GM13977 (cell line): ENCODE measurements at places on chromosomes 5 and 9.

DNA sequence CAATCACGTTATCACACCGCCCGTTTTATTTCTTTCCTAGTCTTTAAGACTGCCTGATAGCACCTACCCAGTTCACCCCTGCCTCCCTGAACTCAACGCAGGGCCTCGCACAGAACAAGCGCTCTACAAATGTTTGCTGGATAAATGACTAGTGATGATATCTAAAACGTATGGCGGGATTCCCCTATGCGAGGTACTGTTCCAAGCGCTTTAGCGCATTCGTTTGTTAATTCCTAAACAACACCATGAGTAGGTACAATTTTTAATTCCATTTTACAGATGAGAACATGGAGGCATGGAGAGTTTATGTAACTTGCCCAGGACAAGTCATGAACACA, 6.6 kb downstream of the POU4F3 start:
- no peak for DNase-seq

DNA sequence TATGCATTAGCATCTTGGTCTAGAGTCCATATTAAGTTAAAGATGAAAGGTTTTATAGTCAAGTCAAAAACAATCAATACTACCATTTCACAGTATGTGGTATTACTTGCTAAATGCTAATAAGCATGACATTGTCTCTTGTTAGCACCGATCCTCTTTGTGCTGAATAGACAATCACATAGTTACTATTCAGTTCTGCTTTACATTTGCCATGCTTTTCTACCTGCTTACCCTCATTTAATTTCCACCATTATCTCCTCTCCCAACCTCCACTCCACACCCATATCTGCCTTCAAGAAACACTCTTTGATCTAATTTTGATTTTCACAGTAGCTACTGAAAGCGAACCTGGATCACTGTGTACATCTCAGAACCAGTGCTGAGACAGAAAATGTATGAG, 16.8 kb downstream of the MEGF9 start:
- DNase-seq: no peak

DNA sequence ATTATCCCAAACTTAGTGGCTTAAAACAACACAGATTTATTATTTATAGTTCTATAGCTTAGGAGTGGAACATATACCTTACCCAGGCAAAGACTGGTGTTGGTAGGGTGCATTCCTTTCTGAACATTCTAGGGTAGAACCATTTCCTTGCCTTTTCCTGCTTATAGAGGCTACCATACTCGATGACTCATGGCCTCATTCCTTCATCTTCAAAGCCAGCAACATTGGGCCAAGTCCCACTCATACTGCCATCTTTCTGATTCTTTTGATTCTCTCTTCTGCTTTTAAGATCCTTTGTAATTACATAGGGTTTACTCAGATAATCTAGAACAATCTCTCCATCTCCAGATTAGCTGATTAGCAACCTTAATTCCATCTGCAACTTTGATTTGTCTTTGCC, 452.7 kb upstream of the KLF4 start:
- DNase-seq: no peak

- DNase-seq: no peak
Measured at GRCh38 chr5:34895641-34896419, 19.5 kb downstream of the RAD1 start.

DNA sequence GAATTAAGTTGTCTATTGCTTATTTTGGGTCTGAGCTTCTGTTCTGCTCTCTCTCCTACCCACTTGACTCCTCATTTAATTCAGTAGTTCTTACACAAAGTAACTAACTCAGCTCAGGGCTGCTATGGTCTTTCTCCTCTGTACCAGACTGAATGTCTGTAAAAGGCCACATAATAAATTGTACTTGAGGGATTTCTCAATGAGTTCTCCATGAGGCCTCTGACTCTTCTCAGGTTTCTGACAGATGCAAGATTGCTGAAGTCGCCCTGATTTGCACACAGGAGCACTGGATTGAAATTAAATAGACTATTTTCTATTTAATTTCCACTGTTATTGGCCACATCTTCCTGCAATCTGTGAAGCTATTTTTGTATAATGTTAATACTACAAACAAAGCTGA, 2.9 kb downstream of the IQGAP2 start:
- DNase-seq: no peak
